ENCODE measurements at places on chromosomes 13 and 19. TPM values are rescaled to one million over a fixed set of nuclear protein-coding genes. Genes with fewer than 3 reads are reported as not detected.
A peak's percentile ranks its signal among the peaks of the same experiment; 100 is the strongest.

GRCh38 chr13:51202477-51203046 lies 19.6 kb upstream of the FAM124A start:
- no peak overlapping the region for H3K4me3 ChIP-seq
- H3K4me1 ChIP-seq: no peaks in the 10 kb centered on the region
- DNase-seq: no peak
- peaks cover 5% of the 10 kb centered on the region for H3K27me3 ChIP-seq
- no peak overlapping the region for H3K27ac ChIP-seq

DNA sequence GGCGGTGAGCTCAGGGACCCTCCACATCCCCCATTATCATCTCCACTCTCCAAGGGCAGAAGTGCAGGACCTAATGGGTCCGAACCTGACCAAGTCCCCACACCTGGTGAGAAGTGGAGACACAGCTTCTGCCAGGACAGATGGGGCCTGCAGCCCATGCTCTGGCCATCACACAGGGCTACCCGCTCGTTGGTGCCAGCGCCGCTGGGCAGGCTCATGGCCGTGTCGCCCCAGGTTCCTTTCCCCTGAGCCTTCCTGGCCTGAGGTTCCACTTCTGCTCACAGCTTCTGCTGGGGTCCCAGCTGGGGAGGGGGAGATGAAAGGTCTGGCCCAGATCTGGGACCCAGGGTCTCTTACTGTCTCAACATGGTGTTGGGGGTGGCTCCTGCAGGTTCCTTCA lies 48.4 kb upstream of the KCTD15 start:
- no peak overlapping the region for H3K4me3 ChIP-seq
- H3K36me3 ChIP-seq: no peaks in the 10 kb centered on the region
- no peaks in the 10 kb centered on the region for H3K27me3 ChIP-seq
- H3K4me1 ChIP-seq: no peaks in the 10 kb centered on the region

DNA sequence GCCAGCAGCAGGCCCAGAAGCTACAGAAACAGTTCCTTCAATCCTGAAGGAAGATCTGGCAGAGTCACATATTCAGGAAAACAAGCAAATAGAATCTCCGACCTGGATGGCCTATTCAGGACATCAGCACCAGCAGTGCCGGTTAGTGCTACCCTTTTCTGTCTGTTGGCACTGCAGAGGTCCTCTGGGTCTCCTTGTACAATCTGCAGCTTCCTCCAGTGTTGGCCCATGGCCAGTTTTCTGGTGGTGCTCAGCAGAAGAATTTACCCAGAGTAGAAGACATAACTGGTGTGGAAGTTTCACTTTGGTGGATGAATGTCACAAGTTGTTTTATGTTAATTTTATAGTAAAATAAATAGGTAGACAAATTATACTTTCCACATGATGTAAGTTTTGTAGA lies 498.1 kb downstream of the COG6 start:
- no peaks in the 10 kb centered on the region for H3K4me1 ChIP-seq
- no peak overlapping the region for H3K27ac ChIP-seq
- DNase-seq: peak; percentile 73
- H3K27me3 ChIP-seq: no peaks in the 10 kb centered on the region

DNA sequence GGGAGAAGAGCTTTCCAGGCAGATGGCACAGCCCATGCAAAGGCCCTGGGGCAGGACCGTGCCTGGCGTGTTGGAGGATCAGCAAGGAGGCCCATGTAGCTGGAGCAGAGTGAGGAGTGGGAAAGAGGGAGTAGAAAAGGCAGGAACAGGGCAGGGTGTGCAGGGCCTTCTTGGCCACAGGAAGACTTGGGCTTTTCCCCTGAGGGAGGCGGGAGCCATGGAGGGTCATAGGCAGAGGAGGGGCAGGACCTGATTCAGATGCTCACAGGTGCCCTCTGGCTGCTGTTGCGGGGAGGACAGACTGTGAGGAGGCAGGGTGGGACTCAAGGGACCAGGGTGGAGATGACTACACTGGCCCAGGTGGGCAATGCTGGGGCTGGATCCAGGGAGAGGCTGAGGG lies 13.8 kb upstream of the PTPRS start:
- no peak overlapping the region for H3K27ac ChIP-seq
- DNase-seq: no peak
- H3K36me3 ChIP-seq: no peaks in the 10 kb centered on the region
- no peak overlapping the region for H3K4me3 ChIP-seq
- peaks cover 8% of the 10 kb centered on the region for H3K4me1 ChIP-seq

LIM2 gene
- total RNA-seq: not detected

All from adrenal gland (tissue), 19 donors.